ENCODE measurements at places on chromosomes 12 and 14. TPM values are rescaled to one million over a fixed set of nuclear protein-coding genes. Genes with fewer than 3 reads are reported as not detected.
A peak's percentile ranks its signal among the peaks of the same experiment; 100 is the strongest.

- no peak for DNase-seq
Measured at GRCh38 chr14:29858299-29858698, 69.3 kb downstream of the PRKD1 start.

VRTN gene
- not detected for total RNA-seq

UBE3B gene
- total RNA-seq: 31.5 TPM

LMNTD1 gene
- total RNA-seq: not detected

PFDN5 gene
- 578 TPM for total RNA-seq

PSMB5 gene
- total RNA-seq: 1,316 TPM

DNA sequence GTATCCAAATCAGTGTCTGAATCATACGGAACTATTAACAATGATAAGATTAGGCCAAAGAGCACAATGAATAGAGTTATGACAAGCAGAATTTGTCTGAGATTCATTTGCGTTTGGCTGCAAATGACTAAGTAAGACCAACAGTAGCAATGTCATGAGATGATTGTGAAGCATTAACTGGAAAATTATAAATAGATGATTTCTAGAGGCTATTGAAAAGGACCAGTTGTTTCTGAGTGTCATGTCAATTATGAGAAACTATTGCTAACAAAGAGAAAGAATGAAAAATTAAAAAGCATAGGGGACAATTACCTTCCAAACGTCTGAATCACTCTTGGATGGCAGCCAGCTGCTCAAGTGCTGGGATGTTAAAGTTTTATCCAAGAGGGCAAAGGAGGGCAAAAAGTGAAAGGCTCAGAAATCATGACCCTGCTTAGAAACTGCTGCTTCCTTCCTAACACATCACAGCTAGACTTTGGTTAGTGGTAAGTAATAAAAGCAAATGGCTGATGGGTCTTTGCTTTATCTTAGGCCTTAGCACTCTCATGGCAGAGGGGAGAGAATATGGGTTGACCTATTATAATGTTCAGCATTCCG, 89.0 kb downstream of the AKAP6 start:
- no peak for DNase-seq

BHLHE41 gene
- total RNA-seq: not detected

GRCh38 chr12:1869145-1869544, 48.8 kb downstream of the LRTM2 start:
- no peak for DNase-seq

DNA sequence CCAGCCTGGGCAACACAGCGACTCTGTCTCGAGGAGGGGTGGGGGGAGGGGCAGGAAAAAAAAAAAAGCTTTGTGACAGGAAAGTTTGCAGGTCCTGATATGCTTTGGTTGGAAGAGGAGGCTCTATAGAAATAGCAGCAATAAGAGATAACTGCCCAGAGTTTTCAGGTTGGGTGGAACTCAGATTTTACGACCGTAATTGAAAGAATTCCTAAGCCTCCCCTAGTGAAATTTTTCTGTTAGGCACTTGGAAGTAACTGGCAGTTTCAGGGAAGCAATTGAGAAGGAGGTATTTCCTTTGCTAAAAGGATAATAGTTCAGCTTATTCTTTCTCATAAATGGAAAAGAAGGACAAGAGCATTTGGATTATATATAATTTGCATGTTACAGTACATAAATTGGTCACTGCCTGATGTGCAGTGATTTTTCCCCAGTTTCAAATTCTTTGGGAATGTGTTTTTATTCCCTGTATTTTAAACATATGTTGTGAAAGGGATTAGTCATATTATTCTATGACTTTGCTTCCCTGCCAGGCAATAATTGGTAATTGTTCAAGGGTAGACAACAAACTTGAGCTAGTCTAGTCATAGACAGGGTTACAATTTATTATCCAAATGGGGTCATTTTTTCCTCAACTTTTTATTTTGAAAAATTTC, 452.8 kb downstream of the AEBP2 start:
- DNase-seq: no peak

- DNase-seq: no peak
Measured at GRCh38 chr12:118119449-118119879, 15.7 kb upstream of the VSIG10 start.

- DNase-seq: no peak
Measured at GRCh38 chr12:24562771-24563431, 386.0 kb downstream of the BCAT1 start.

GRCh38 chr12:40829738-40830144, 137.5 kb downstream of the CNTN1 start:
- no peak for DNase-seq

GALNT16 gene
- 0.82 TPM for total RNA-seq

STYK1 gene
- not detected for total RNA-seq

- DNase-seq: no peak
Measured at GRCh38 chr12:51247523-51248206, 9.0 kb downstream of the DAZAP2 start.

DNA sequence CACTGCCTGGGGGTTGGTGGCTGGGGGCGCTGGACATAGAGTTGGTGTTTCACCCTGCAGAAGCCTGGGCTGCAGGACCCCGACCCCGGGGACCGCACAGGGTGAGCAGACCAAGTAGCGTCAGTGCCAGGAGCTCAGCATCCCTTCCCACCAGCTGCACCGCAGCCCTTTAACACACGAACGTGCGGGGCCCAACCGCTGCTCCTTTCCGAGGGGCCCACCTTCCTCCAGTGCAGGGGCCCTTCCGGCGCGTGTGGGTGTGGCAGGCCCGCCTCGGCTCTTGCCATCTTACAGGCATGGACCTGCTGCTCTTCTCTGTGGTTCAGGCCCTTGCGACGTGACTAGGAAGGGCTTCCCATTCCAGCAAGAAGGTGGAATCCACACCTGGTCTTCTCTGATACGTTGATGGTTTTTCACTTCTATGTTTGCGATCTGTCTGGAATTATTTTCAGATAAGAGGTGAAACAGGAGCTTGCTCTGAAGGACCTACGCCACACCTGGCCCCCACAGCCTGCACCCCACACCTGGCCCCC, 47.8 kb downstream of the LRCOL1 start:
- DNase-seq: no peak

B4GALNT3 gene
- total RNA-seq: 2.9 TPM

- no peak for DNase-seq
Measured at GRCh38 chr12:51683763-51684357, 92.8 kb downstream of the SCN8A start.

LRTM2 gene
- total RNA-seq: not detected

- no peak for DNase-seq
Measured at GRCh38 chr12:32603858-32604257, 75.2 kb upstream of the DNM1L start.

DNA sequence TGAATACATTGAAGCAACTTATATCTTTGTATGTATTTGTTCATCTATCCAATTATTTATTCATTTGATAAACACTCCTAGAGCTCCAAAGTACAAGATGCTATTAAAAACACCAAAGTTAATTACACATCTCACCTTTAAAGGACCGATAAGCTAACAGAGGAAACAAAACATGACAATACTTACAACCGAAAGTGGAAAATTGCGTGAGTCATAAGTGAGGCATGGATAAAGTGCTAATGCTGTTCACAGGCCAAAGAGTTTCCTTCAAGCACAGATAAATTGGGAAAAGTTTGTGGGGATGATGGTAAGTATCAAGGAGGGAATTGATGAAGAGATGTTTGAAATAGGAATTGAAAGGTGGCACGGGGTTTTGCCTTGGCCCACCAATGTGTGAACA, 172.8 kb upstream of the KITLG start:
- no peak for DNase-seq

GRCh38 chr12:118446247-118446646, 69.9 kb downstream of the SUDS3 start:
- no peak for DNase-seq

AHNAK2 gene
- 0.15 TPM for total RNA-seq

COX8C gene
- total RNA-seq: not detected

GRCh38 chr12:76627346-76628135, 68.0 kb upstream of the OSBPL8 start:
- no peak for DNase-seq

AKAP5 gene
- total RNA-seq: 1.5 TPM

KIF21A gene
- total RNA-seq: 39.7 TPM

GPX2 gene
- 839 TPM for total RNA-seq

DNA sequence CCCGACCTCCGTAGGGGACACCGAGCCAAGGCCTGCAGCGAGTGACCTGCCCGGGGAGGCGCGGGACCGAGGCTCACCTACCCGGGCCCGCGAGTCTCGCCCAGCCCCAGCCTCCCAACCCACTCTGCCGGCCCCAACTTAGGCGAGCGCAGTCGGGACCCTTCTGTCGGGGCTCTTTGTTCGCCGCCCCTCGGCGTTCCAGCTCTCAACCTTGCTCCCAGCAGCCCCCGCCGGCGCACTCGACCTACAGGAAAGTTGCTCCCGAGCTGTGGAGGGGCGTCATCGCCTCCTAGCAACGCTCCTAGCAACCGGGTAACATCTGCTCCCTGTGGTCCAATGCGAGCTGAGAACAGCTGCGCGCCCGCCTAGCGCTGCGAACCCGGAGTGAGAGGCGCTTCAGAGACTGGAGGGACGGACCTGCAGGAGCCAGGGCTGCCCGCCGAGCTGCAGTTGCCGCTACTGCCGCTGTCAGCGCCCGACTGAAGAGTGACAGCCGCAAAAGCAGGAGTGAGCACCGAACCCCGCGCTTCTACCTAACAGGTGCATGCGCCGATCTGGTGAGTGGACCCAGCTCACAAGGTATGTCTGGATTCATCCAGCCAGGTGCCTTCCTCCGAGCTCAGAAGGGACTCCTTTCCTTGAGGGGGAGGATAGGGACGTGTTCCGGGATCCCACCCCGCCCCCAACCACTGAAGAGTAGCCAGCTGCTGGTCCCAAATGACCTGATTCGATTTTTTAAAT, 355.0 kb downstream of the SNAPC1 start:
- peak; percentile 38 for DNase-seq

DNA sequence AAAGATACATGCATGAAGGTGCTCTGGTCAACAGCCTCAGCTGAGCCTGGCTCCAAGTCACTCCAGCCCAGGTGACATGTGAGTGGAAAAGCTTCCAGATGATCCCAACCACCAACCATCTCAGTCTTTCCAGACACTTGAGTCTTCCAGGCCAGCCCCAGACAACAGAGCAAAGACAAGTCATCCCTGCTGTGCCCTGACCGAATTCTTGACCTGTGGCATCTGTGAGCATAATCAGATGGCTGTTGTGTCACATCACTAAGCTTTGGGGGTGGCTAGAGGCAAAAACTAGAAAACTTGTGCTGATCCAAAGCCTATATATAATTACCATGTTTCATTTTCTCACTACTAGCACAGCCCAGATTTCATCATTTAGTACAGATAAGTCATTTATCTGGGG, 50.8 kb upstream of the ISM2 start:
- DNase-seq: no peak

DNA sequence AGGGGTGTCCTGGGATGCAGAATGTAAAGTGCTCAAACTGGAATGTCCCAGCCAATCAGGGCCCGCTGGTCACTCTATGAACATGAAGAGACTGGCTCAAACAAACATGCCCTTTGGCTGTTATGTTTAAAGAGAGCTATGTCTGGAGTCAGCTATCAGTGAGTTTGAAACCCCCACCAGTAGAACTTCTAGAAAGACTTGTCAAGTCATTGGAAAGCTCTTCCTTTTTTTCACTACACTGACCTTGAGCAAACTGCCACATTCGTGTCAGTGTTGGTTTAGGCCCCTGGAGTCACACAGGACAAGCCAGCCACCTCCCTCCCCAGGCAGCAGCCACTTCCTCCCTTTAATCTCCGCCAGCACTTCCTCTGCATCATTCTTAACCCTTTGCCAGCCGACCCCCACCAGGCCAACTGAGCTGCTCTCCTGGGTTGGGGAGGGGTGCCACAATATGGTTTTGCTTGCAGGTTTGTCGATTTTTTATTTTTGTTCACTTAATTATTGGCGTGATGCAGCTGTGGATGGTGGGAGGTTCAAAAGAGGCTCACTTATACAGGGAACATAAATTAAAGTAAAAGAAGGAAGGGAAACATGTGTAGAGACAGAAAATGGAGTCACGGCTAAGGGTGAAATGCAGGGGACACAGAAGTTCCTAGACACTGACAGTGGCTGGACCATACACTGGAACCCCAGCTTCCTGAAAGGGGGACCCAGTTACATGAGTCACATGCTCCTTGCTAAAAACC, 25.3 kb downstream of the CMKLR1 start:
- peak; percentile 99 for DNase-seq

GRCh38 chr12:13268581-13268980, 72.1 kb downstream of the EMP1 start:
- DNase-seq: no peak

Measured in HepG2 (cell line).